ENCODE measurements at places on chromosomes 2 and 18. TPM values are rescaled to one million over a fixed set of nuclear protein-coding genes. Genes with fewer than 3 reads are reported as not detected.

GRCh38 chr2:77018219-77018618 lies 504.0 kb downstream of the LRRTM4 start:
- DNase-seq: no peak

- DNase-seq: no peak
These were observed 294.6 kb downstream of the LRATD1 start for GRCh38 chr2:14927021-14927564.

ZCCHC2 gene
- 14.6 TPM for total RNA-seq

UGT1A6 gene
- not detected for total RNA-seq

DNAJC5G gene
- total RNA-seq: 0.44 TPM

PRADC1 gene
- 19.2 TPM for total RNA-seq

DNA sequence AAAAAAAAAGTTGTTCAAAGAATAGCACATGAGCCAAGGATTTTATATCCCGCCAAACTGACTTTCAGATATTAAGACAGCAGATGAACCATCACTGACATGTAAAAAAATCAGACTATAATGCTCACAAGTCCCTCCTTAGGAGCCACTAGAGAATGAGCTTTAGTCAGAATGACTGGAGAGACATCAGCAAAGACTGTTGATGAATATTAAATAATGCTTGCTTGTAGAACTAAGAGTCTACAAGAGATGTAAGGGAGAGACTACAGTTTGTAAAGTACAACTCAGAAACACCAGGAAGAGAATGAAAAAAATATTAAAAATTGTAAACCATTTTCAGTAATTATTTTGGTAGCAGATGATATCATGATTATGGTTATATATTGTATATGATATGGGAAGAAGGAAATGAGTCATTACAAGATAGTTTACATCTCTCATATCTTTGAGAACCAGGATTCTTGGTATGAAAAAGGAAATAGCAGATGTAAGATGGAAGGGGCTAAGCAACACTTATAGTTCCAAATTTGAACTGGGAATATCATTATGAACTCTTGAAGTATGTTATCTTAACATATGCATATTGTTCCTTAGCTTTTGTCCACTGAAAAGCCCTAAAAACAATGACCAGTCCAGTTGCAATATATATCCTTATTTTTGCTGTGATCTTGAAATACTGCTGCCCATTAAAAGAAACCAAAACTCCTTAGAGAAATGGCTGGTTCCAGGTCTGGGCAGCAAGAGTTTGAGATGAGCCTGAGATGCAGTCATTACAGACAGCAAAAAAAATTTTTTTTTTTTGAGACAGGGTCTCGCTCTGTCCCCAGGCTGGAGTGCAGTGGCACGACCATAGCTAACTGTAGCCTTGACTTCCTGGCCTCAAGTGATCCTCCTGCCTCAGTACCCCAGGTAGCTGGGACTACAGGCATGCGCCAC lies 55.7 kb downstream of the PTPN2 start:
- DNase-seq: no peak

DNA sequence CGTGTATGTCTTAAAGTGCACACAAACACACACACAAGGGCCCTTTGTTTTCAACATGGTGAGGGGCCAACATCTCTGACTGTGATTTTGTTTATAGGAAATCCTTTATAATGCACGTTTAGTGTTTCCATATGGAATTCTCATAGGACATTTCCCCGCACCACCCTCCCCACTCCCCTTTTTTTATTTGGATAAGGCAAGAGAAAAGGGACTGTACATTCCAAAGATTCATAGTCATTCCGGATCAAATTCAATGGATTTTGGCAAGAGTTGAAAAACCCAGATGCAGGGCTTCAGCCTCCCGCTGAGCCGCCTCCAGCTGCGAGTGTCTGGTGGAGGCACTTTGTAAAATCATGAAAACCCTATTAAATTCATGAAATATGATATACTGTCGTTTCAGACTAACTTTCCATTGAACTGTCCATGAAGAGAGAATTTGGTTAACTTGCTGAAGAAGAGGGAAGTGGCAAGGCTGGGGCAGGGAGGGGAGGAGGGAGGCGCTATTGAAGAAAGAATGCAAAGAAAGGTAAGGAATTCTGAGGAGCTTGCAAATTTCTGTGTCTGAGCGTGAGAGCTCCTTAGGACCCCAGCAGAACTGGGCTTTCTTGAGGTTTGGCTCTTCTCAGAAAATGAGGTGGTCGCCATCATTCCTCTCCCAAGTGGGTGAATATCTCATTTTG lies 25.8 kb upstream of the SLC14A2 start:
- DNase-seq: no peak

Data from lung microvascular endothelial cell (primary cell).